ENCODE measurements at places on chromosomes 4 and X. TPM values are rescaled to one million over a fixed set of nuclear protein-coding genes. Genes with fewer than 3 reads are reported as not detected.

DNA sequence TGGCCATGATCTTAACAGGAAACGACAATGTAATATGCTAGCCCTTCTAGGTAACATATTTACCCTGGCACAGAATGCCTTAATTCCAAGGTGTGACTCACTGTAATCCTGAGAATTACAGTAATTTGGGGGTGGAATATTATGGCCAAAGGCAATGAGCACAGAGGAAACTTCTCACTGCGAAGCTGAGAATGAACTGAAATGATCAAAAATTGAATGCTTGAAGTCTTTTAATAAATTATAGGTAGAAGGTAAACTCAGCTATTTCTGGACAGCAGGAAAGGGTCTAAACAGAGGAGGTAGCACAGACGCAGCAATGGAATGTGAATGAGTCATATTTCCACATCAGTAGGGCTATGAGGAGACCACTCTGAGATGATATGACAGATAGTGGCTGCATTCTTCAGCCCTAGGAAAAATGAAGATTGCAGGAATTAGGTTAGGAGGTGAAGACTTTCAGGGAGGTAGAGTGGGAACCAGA lies 312.6 kb downstream of the PACRGL start:
- H3K36me3 ChIP-seq, result no peaks in the 10 kb centered on the region
- no peak for DNase-seq
- no peak overlapping the region for H3K4me3 ChIP-seq
- H3K27ac ChIP-seq, result no peak overlapping the region
- H3K4me1 ChIP-seq, result no peaks in the 10 kb centered on the region
- H3K27me3 ChIP-seq, result no peaks in the 10 kb centered on the region

- DNase-seq, result no peak
- no peaks in the 10 kb centered on the region for H3K4me1 ChIP-seq
- no peak overlapping the region for H3K4me3 ChIP-seq
These were observed 156.9 kb downstream of the APBB2 start for GRCh38 chr4:41057467-41057866.

DNA sequence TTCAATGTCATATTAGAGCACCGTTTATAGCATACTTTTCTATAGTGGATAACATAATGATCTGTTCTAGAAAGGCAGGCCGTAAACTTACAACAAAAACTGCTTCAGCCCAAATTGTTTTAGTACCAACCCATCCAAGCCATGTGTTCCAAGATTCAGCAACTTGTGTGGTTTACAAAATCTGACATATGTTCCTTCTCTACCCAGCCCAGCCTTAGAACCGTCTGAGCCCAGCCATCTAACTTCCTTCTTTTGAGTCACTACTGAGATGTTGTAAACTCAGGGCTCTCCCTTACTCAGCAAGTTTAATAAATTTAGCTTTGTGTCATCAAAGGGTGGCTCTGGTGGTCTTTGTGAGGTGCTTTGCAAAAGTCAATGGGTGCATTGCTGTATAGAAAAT lies 32.4 kb upstream of the REPS2 start:
- no peaks in the 10 kb centered on the region for H3K4me1 ChIP-seq
- no peak overlapping the region for H3K4me3 ChIP-seq
- no peaks in the 10 kb centered on the region for H3K36me3 ChIP-seq
- no peak overlapping the region for H3K27ac ChIP-seq

DNA sequence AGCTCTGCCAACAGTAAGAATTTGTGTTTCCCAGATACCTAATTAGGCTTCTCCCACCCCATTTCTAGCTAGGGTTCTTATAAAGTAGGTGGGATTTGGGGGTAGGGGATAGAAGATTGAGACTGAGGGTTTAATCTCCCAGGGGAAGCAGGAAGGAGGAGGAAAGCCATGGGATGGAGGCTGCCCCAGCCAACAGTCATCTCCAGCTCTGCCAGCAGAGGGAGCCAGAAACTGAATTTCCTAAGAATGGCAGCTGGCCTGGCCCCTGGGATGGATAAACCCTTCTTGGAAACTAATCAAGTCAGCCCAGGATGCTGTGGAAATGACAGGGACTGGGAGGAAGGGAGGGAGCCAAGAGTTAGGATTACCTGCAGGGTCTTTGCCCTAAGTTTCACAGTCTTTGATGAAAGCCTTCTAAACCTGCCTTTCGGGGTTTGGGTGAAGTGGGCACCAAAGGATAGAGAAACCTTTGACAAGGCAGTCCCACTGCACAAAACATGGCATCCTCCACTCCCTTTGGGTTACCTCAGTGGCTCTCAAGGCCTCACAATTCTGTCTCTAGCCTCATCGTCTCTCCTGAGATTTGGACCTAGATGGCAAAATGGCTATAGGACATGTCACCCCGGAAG lies 6.7 kb upstream of the ERCC6L start:
- H3K4me1 ChIP-seq, result no peaks in the 10 kb centered on the region
- H3K27ac ChIP-seq, result no peak overlapping the region
- no peaks in the 10 kb centered on the region for H3K27me3 ChIP-seq
- H3K36me3 ChIP-seq, result no peaks in the 10 kb centered on the region
- DNase-seq, result peak; percentile 29

DNA sequence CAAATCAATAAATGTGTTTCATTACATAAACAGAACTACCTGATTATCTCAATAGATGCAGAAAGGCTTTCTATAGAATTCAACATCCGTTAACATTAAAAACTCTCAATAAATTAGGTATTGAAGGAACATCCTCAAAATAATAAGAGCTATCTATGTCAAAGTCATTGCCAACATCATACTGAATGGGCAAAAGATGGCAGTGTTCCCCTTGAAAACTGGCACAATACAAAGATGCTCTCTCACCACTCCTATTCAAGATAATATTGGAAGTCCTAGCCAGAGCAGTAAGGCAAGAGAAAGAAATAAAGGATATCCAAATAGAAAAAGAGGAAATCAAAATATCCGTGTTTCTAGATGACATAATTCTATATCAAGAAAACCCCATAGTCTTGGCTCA lies 466.4 kb downstream of the MAGEE1 start:
- H3K4me3 ChIP-seq, result no peak overlapping the region
- H3K36me3 ChIP-seq, result no peaks in the 10 kb centered on the region
- no peaks in the 10 kb centered on the region for H3K27me3 ChIP-seq
- no peak overlapping the region for H3K27ac ChIP-seq
- DNase-seq, result no peak
- H3K4me1 ChIP-seq, result no peaks in the 10 kb centered on the region

GRCh38 chr4:60129740-60130139 lies 1070.4 kb upstream of the ADGRL3 start:
- H3K36me3 ChIP-seq, result no peaks in the 10 kb centered on the region
- no peak for DNase-seq
- H3K27ac ChIP-seq, result no peak overlapping the region
- H3K4me1 ChIP-seq, result no peaks in the 10 kb centered on the region

- no peak overlapping the region for H3K4me3 ChIP-seq
- DNase-seq, result no peak
- no peaks in the 10 kb centered on the region for H3K27me3 ChIP-seq
These were observed 121.9 kb downstream of the GLRA3 start for GRCh38 chr4:174707051-174707676.

- H3K27ac ChIP-seq, result no peak overlapping the region
- no peaks in the 10 kb centered on the region for H3K4me1 ChIP-seq
These were observed 352.8 kb downstream of the DHRSX start for GRCh38 chrX:2147928-2148327.

- DNase-seq, result no peak
- no peaks in the 10 kb centered on the region for H3K27me3 ChIP-seq
- H3K27ac ChIP-seq, result no peak overlapping the region
These were observed 52.8 kb downstream of the PGRMC2 start for GRCh38 chr4:128234836-128235235.

DNA sequence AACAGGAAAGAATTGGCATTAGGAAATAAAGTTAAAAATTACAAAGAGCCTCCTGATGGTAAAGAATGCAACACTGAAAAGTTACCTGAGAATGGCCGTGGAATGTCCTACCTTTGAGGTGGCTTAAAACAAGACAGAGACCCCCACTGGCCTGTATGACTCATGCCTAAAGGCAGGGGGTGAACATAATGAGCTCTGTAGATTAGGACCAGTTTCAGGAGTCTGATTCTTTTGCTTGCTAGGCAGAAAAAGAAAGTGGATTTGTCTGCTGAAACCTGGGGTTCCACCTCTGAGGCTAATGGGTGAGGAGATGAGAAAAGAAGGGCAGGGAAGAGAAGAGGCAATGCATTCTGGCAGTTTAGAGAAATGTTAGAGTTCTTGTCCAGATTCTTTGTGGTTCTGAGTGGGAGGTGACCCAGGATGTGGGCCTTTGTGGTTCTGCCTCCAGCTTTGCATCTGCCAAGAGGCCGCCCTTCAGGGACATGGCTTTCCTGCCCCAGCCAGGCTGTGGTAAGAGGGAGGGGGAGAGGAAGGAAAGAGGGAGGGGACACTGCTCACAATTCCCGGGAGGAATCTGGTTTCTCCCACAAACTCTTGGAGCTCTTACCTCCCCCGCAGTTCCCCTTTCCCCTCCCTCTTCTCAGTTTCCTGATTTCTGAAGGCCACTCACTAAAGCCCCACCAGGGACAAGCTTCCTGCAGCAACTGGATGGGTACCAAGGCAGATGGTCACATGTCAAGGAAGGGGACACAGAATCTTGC lies 109.6 kb downstream of the EFNB1 start:
- no peaks in the 10 kb centered on the region for H3K36me3 ChIP-seq
- H3K27ac ChIP-seq, result no peak overlapping the region
- no peaks in the 10 kb centered on the region for H3K27me3 ChIP-seq
- DNase-seq, result no peak

- peaks cover 20% of the 10 kb centered on the region for H3K4me1 ChIP-seq
- H3K36me3 ChIP-seq, result no peaks in the 10 kb centered on the region
- no peaks in the 10 kb centered on the region for H3K27me3 ChIP-seq
- H3K4me3 ChIP-seq, result peak overlapping the region; percentile 74
- DNase-seq, result peak; percentile 18
These were observed 455 bp upstream of the ABCB7 start for GRCh38 chrX:75156531-75156945.

DNA sequence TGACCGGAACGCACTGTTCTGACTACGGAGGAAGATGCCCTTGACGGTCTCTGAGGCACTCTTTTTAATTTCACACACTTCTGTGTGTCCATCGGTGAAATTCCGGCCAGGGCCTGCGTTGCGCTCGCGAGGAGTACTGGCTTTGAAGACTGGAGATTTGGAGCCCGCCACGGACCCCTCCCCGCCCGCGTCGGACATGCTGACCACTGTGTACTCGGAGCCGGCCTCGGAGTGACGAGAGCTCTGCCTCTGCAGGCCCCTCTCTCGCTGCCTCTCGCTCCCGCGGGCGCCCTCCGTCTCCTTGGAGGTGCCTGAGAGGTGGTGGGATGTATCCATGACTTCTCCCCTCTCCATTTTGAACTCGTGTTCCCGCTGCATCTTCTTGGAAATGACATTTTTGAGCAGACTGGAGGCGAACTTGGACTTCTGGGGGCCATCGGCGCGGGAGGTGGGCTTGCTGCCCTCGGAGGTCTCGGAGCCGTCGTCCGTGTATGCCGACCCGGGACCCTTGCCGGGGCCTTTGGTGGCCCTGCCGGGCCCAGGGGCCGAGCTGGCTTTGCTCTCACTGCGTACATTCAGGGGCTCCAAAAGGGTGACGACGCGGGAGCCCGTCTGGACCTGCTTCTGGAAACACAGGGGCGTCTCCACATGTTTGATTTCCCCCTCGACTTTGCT lies 5.7 kb downstream of the C4orf54 start:
- H3K36me3 ChIP-seq, result no peaks in the 10 kb centered on the region
- no peak overlapping the region for H3K4me3 ChIP-seq
- H3K27ac ChIP-seq, result no peak overlapping the region

- no peaks in the 10 kb centered on the region for H3K27me3 ChIP-seq
- no peak for DNase-seq
- no peaks in the 10 kb centered on the region for H3K36me3 ChIP-seq
- H3K4me1 ChIP-seq, result peaks cover 11% of the 10 kb centered on the region
- no peak overlapping the region for H3K27ac ChIP-seq
These were observed 161.3 kb downstream of the FNIP2 start for GRCh38 chr4:158929939-158930638.

DNA sequence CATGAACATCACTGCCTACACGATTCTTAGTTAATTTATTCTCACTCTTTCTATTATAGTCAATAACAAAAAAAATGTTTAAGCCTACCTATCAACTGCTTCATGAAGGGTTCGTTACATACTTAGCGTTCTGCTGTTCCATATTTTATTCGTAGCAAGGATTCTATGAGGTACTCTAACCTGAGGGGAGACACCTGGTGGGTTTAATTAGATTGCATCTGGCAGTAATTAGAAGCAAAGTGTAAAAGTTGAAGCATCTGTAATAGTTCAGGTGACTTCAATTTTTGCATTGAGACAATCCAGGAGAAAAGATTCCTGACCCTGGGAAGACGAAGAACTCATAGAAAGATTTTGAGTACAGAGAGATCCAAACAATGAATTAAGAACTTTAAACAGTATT lies 1655.8 kb upstream of the TENM3 start:
- no peak for DNase-seq
- H3K4me3 ChIP-seq, result no peak overlapping the region
- no peak overlapping the region for H3K27ac ChIP-seq
- H3K4me1 ChIP-seq, result no peaks in the 10 kb centered on the region
- no peaks in the 10 kb centered on the region for H3K27me3 ChIP-seq

DNA sequence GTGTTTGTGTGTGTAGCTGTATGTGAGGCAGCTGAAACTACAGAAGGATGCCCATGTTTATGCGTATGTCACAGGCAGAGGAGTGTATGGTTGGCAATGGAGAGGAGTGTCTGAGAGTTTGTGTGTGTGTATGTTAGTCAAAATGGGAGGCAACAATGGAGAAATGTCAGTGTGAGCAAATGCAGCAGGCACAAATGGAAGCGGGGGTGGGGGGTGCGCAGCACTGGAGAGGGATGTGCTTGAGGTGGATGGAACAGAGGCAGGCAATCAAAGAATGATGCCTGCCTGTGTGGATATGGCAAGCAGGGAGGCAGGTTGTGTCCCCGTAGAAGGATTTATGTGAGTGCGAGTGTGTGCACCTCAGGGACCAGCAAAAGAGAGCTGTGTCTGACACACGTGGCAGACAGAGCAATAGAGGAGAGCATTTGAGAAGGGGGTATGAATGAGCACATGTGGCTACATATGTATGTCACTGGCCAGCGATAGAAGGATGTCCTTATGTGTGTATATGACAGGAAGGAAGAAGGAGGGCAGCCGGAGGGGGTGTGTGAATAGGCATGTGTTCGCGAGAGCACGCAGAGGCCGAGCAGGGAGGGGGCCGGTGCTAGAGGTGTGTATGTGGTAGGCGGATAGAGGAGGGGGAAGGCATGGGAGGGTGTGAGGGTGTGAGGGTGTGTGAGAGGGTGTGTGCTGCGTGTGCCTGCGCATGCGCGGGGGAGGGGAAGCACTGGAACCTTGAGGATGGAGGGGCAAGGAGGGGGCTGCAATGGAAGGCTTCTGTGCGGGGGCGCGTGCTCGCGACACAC lies 1.1 kb downstream of the PJA1 start:
- no peaks in the 10 kb centered on the region for H3K27me3 ChIP-seq
- peak; percentile 58 for DNase-seq
- peaks cover 28% of the 10 kb centered on the region for H3K4me1 ChIP-seq

GRCh38 chr4:1767061-1767769 lies 25.9 kb upstream of the FGFR3 start:
- H3K27me3 ChIP-seq, result peaks cover 4% of the 10 kb centered on the region
- H3K4me1 ChIP-seq, result no peaks in the 10 kb centered on the region
- no peak overlapping the region for H3K27ac ChIP-seq
- DNase-seq, result no peak
- H3K36me3 ChIP-seq, result no peaks in the 10 kb centered on the region
- H3K4me3 ChIP-seq, result no peak overlapping the region

Gene SFRP2
- not detected for total RNA-seq

Gene MMRN1
- 0.55 TPM for total RNA-seq

Gene IL2
- 2.0 TPM for total RNA-seq

Gene BANK1
- total RNA-seq, result not detected

Gene FGB
- total RNA-seq, result not detected

Gene HTRA3
- total RNA-seq, result not detected

Gene NXF2
- not detected for total RNA-seq

Gene RS1
- total RNA-seq, result not detected

Gene PSAPL1
- not detected for total RNA-seq

Gene MXRA5
- total RNA-seq, result not detected
